ENCODE measurements at places on chromosomes 1 and 21.

- no peak for DNase-seq
These were observed 19.7 kb upstream of the CCDC27 start for GRCh38 chr1:3732434-3733093.

DNA sequence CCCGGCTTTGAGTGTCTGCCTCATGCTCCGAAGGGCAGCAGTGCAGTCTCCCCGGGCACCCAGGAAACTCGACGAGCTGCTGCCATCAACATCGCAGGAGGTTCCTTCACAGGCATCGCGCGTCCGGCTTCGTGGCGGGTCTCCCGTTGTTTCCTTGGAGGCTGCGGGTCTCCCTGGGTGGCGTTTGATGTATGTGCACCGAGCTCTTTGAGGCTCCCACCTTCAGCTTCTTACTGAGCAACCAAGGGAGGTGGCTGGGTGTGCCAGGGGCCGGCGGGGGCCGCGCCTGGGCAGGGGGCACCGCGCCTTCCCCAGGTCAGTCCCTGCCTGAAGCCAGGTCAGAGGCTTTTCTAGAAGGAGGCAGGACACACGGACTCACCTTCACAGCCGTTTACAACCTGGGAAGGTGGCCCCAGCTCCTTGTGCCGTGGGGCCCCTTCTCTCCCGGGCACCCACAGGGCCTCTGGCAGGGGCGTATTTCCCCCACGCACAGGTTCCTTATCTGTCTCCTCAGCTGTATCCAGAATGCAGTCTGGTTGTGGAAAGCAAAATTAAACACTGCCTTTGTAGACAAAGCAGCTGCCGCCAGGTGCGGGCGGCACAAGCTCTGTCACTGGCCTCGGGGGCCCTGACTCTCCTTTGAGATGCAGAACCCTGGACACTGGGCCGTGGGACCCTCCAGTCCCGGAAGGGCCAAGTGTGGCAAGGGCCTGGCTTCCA is 21.7 kb upstream of the PEX10 start:
- peak; percentile 52 for DNase-seq

GRCh38 chr21:17786071-17786850 is 32.9 kb downstream of the C21orf91 start:
- no peak for DNase-seq

DNA sequence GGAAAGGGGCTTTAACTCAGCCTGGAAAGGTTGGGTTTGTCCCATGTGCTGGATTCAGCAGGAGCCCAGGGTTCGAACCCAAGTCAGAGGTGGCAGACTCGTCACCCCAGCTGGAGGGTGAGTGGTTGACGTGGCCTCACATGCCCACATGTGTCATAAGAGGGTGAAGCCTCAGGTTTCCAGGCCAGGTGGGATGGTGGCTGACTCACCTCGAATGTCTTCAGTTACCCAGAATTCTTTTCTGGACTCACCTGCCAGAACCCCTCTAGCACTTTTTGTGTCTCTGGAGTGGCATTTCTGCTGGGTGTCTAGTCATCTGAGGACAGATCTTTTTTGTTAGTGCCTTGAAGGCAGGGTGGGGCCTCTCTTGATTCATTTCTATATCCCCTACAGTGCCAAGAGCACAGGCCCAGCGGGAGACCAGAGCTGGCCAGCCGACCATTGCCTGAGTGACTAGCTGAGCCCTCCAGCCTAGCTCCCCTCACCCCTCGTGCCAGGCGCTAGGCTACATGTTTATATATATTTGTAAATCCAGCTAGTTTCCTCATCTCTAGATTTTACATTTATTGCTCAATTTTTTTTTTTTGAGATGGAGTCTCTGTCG is 28.1 kb downstream of the IL6R start:
- DNase-seq = no peak

- no peak for DNase-seq
These were observed 4.6 kb upstream of the KCNA2 start for GRCh38 chr1:110610696-110611286.

DNA sequence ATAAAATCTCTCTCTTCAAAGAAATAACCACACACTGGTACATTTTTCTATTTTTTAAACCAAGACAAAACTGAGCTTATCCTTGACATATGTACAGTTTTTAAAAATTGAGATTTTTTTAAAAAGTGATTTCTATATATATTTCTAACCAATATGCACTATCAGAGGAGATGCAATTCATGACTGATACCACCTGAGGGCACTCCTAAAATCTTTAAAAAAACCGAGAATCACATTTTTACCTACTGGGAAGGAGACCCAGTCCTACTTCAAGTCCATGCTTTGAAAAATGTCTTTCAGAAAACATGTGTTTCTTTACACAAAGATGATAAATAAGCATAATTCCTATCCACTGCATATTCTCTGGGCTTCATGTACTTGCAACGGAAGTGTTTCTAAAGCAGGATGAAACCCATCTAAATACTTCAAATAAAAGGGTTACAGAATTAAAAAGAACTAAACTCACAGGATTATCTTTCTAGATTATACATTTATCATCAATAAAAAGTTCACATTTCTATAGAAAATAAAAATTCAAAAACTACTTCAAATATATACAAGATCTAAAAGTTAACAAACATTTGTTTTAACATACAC is 98.6 kb downstream of the ENAH start:
- DNase-seq = peak; percentile 3

DNA sequence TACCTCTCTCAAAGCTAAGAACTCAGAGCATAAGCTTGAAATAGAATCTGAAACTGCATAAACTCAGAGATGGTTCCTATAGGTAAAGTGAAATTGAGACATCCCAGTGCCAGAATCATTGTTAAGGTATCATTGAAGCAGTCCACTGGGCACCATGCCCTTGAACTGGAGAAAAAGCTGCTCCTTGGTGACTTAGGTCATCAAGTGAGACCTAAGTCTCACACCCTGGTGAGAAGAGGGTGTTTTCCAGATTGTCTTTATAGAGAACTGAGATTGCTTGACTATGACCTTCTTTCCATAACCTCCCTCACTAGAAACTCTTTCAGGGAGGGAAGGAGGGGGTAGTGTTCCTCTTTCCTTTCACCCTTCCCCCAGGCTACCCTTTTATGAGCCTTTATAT is 9.4 kb upstream of the ATP6V1G3 start:
- DNase-seq = no peak
